ENCODE measurements at places on chromosomes 5 and 9. TPM values are rescaled to one million over a fixed set of nuclear protein-coding genes. Genes with fewer than 3 reads are reported as not detected.

Gene MAPK9
- 40.6 TPM for total RNA-seq

Gene SPINK7
- not detected for total RNA-seq

Gene CYSRT1
- not detected for total RNA-seq

Gene PKD2L2
- total RNA-seq, result not detected

Gene ANKRD18A
- total RNA-seq, result 2.3 TPM

Gene ZNF658
- 9.1 TPM for total RNA-seq

Gene SPTAN1
- total RNA-seq, result 112 TPM

Gene STC2
- 25.3 TPM for total RNA-seq

Gene PCDHB11
- total RNA-seq, result 4.0 TPM

Gene NUDT12
- total RNA-seq, result 31.3 TPM

Gene MZB1
- not detected for total RNA-seq

Gene FABP6
- 0.50 TPM for total RNA-seq

Gene PRKAA1
- 58.5 TPM for total RNA-seq

Gene SPAG8
- total RNA-seq, result 1.6 TPM

Gene NPM1
- 2,155 TPM for total RNA-seq

Gene PCA3
- 0.30 TPM for total RNA-seq

Gene HNRNPH1
- total RNA-seq, result 1,138 TPM

Gene KIF27
- total RNA-seq, result 16.4 TPM

Gene BTNL9
- total RNA-seq, result 0.24 TPM

Gene ACTBL2
- not detected for total RNA-seq

Gene INSL4
- total RNA-seq, result not detected

Gene TPM2
- total RNA-seq, result 241 TPM

Gene SLC34A3
- not detected for total RNA-seq

Gene NRG2
- 0.13 TPM for total RNA-seq

Gene EMB
- total RNA-seq, result 40.6 TPM

Gene CD72
- total RNA-seq, result 0.56 TPM

Gene COL27A1
- total RNA-seq, result 16.2 TPM

Gene C5orf52
- total RNA-seq, result not detected

Gene RGP1
- 20.1 TPM for total RNA-seq

Gene HNRNPAB
- total RNA-seq, result 195 TPM

Gene ZCCHC9
- total RNA-seq, result 41.3 TPM

Gene SLC36A2
- not detected for total RNA-seq

Gene PRXL2C
- total RNA-seq, result 4.2 TPM

Gene FAM153A
- not detected for total RNA-seq

Gene ECSCR
- not detected for total RNA-seq

Gene FUT7
- total RNA-seq, result not detected

Gene CRHBP
- total RNA-seq, result 0.51 TPM

Gene TAF11L14
- total RNA-seq, result not detected

Gene ASTN2
- total RNA-seq, result 13.5 TPM
